ENCODE measurements at places on chromosomes 12 and 14.

- no peak for DNase-seq
These were observed 3.3 kb downstream of the LRIG3 start for GRCh38 chr12:58916921-58917511.

- DNase-seq = no peak
These were observed 87.8 kb upstream of the EEA1 start for GRCh38 chr12:93016752-93017350.

GRCh38 chr14:98203421-98203820 is 1068.6 kb downstream of the BCL11B start:
- DNase-seq = no peak

- DNase-seq = no peak
These were observed 8.5 kb downstream of the SLC38A1 start for GRCh38 chr12:46260124-46260912.

DNA sequence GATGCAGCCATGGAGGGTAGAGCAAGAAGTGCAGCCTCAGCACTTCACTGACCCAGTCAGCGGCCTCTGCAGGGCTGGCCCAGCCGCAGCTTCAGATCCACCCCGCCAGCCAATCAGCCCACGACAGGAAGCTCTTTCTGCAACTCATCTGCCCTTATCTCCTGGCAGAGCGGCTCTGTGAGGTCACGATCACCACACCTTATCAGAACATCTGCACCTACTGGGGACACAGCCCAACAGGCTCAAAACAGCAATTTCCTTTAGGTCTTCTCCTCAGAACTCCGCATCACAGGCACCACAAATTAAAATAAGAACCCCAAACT is 287.3 kb downstream of the BCL11B start:
- DNase-seq = peak; percentile 47

DNA sequence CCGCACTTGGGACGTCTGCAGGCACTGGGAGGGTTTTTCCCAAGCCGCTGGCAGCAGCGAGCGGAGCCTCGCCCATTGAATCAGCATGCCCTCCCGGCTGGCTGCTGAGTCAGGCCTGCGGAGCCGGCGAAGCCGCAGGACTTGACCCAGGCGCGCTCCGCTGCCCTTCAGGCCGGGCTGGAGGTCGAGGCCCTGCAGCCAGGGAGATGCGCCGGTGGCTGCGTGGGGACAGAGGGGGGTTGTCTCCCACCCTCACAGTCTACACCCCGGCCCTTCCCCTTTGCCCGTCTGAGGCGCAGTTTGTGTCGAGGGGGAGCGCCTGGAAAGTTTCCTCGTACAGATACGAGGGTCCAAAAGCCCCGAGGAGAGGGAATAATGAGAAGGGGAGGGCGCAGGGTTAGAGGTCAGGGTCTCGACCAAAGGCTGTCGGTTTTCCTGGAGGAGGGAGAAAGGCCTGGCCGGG is 759 bp upstream of the KLC1 start:
- DNase-seq = peak; percentile 10

DNA sequence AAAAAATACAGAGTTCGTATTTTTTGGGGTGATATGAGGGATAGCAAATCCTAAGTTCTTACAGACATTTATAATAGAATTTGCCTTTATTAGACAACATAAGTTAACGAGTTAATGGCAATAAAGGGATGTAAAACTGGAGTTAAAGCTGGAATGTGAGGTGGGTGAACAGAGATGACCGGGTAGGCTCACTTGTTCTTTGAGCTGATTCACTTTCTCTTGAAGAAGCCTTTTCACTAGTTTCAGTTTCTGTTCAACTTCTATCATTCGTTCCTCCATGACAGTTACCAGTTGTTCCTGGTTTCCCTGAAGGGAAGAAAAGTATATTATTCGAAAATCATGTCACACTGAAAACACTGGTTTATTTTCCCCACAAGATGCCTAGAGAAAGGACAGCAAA is 57.7 kb upstream of the SAV1 start:
- no peak for DNase-seq
